HFFc6 (cell line): ENCODE measurements at places on chromosomes 7 and 10.

- no peak for DNase-seq
Measured at GRCh38 chr10:33329178-33329577, 5.3 kb downstream of the NRP1 start.

GRCh38 chr7:1642291-1642731 lies 27.8 kb upstream of the ELFN1 start:
- no peak for DNase-seq

- DNase-seq = no peak
Measured at GRCh38 chr7:106858618-106859532, 6.2 kb upstream of the PIK3CG start.

GRCh38 chr7:81367326-81367931 lies 402.4 kb downstream of the HGF start:
- peak; percentile 49 for DNase-seq

DNA sequence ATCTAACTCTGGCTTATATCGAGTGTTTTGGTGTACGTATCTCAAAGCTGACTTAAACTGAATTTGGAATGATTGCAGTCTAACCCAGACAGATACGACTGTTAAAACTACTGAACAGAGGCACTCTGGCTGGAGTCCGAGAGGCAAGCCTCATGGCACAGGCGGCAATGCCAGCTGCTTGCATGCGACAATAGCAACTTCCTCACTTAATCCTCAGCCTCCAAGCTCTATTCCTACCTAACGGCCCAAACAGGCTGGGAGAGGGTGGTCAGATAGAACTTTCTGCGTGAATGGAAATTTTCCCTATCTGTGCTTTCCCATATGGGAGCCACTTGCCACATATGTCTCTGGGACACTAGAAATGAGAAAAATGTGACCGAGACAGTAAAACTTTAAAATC lies 292.0 kb upstream of the KLF6 start:
- DNase-seq = no peak

- DNase-seq = no peak
Measured at GRCh38 chr10:129170812-129171211, 296.2 kb upstream of the MGMT start.

GRCh38 chr7:87735360-87735759 lies 107.2 kb downstream of the RUNDC3B start:
- no peak for DNase-seq

DNA sequence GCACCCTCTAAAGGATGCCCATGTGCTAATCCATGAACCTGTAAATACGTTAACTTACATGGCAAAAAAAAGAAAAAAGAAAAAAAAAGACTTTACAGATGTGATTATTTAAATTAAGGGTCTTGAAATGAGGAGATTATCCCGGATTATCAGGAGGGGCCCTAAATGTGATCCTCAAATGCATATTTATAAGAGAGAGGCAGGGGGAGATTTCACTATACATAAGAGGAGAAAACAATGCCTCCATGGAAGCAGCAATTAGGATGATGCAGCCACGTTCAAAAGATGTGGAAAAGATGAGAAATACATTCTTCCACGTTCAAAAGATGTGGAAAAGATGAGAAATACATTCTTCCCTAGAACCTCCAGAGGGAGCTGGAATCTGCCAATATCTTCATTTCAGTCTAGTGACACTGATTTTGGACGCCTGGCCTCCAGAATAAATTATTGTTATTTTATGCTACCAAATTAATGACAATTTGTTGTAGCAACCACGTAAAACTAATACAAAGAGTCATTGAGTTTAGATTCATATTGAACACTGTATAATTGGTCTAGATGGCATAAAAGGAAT lies 328.4 kb upstream of the GNAI1 start:
- DNase-seq = peak; percentile 32

GRCh38 chr7:153808117-153808516 lies 244.1 kb upstream of the DPP6 start:
- no peak for DNase-seq

DNA sequence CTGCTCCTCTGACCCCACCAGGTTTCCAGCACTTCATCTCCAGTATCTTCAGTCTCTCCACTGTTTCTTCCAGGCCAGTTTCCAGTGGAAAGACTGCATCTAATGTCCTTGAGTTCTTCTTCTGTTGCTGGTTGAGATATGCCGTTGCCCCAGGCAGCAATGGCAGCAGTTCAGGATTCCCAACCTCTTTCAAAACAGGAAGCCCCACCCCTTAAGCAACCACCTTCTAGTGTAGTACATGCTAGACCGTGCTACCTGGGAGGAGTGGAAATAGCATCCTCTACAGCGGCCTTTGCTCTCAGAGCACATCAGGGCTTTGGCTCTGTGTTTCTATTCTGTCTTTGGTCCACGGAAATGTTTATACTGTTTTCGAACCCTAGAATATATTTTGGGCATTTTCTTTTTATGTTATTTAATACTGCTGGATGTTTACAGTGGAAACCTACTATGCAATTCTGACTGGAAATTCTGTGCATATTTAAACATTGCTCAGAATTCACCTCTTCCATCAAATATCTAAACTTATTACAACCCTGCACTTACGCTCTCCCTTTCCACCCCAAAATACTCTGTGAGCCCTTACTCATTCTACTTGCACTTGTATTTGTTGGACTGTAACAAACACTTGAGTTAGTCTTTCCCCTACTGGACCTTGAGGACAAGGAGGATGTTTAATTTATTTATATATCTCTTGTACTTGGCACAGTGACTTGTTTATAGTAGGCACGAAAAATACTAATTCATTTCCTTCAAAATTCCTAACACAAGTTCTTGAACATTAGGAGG lies 8.5 kb upstream of the BPGM start:
- no peak for DNase-seq

DNA sequence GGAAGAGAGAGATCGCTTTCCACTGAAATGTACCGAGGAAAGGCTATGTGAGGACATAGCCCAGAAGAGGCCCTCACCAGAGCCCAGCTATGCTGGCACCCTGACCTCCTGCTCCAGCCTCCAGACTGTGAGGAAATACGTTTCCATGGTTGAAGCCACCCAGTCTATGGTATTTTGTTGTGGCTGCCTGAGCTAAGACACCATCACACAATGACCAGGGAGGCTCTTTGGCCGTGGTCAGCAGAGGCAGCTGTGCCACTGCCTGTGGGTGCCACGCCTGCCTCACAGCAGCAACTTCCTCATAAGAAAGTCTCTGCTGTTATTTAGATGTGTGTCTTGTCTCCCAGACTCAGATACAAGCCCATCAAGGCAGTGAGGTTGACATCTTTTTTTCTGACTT lies 182.7 kb upstream of the PLXNA4 start:
- no peak for DNase-seq

DNA sequence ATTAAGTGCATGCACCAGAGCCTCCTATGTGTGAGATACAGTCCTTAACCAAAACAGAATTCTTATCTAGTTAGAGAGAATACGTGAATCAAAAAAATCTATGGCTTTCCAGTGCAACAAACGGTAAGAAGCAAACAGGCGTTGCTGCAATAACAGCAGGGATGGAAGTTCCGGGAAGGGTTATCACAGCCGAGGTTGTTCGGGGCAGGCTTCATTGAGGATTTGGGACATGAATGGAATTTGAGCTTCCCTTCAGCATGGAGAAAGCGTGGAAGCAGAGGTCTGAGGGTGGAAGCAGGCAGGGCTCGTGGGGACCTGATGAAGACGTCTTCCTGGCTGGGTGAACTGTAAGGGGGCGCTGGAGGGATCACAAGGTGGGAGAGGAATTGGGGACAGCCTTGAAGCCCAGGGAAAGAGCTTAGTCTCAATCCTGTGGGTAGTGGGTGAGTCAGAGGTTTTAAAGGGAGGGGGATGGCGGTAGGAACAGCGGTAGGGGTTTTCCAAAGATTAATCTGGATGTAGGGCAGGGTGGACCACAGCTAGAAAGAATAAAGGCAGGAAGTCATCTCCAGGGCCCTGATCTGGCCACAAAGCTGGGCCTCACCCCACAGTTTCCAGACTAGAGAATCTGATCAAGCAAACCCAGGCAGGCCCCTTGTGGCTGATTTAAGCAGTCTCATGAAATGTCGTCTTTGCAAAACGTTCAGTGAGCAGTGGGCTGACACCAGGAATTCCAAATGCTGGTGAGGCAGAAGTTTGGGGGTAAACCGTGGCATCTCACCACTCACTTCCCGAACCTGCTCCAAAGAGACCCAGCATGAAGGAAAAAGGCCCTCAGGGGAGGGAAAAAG lies 65.1 kb downstream of the CALML3 start:
- peak; percentile 28 for DNase-seq

DNA sequence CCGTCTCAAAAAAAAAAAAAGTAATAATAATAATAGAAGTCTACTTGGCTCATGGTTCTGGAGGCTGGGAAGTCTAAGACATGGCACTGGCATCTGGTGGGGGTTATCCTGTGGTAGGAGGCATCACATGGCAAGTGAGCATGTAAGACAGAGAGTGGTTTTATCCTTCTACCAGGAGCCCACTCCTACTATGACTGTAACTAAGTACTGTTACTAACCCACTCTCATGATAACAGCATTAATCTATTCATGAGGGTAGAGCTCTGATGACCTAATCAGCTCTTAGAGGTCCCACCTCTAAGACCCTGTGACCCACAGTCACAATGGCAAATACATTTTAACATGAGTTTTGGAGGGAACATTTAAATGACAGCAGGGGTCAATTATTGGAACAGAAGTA lies 43.3 kb upstream of the NRF1 start:
- no peak for DNase-seq

GRCh38 chr10:132506711-132507408 lies 30.7 kb upstream of the INPP5A start:
- peak; percentile 50 for DNase-seq

DNA sequence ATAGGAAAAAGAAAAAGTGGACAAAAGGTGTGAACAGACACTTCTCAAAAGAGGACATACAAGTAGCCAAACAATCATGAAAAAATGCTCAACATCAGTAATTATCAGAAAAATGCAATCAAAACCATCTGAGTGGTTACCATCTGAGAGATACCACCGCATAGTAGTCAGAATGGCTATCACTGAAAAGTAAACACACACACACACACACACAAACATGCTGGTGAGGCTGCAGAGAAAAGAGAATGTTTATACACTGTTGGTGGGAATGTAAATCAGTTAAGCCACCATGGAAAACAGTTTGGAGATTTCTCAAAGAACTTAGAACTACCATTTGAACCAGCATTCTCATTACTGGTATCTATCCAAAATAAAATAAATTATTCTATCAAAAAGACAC lies 145.7 kb downstream of the CYP26A1 start:
- peak; percentile 45 for DNase-seq

- DNase-seq = no peak
Measured at GRCh38 chr7:28738412-28738811, 219.7 kb downstream of the TRIL start.

DNA sequence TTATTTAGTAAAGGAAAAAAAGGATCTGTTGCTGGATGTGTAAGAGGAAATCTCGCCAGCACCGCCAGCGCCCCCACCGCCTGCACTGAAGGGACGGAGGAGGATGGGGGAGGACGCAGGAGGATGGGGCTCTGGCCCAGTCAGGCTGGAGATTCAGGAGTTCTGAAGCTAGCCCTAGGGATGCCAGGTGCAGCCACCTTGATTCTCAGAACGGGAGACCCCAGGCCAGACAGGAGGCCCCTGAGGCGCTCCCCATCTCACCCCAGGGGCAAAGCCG lies 1.3 kb downstream of the CAMK2B start:
- DNase-seq = no peak

DNA sequence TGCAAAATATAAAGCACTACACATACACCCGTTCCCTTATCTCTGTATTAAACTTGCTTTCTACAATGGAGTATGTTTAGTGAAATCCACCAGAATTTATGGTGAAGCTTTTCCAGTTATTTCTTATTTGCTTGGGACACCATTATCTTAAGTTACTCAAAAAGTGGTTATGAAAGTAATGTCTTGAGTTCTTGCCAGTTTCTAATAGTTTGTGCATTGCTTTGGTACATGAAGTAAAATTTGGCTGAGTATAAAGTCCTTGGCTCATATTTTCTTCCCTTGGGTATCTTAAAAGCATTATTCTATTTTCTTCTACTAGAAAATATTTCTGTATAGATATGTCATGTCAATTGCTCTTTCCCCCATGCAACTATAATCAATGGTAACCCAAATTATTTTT lies 85.2 kb downstream of the POLR1F start:
- no peak for DNase-seq

GRCh38 chr7:158050978-158051651 lies 536.5 kb downstream of the PTPRN2 start:
- no peak for DNase-seq

DNA sequence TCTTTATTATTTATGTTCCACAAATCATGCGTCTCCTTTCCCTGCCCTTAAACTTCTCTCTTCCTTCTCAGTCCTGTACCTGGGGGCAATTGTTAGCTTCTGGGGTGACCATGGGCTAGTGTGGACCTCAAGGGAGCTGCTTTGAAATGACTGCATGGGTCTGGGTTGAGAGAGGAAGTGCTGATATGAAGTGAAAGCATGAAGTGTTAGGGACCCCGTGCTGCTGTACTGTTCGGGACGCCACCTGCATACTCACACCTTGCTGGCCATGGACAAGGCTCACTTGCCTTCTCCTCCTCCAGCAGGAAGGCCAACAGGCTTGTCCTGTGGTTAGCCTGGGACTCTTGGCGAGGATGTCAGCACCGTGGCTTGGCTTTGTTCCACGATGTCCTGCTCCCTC lies 56.7 kb downstream of the MTPN start:
- no peak for DNase-seq
